ENCODE measurements at places on chromosomes 7 and 10.

DNA sequence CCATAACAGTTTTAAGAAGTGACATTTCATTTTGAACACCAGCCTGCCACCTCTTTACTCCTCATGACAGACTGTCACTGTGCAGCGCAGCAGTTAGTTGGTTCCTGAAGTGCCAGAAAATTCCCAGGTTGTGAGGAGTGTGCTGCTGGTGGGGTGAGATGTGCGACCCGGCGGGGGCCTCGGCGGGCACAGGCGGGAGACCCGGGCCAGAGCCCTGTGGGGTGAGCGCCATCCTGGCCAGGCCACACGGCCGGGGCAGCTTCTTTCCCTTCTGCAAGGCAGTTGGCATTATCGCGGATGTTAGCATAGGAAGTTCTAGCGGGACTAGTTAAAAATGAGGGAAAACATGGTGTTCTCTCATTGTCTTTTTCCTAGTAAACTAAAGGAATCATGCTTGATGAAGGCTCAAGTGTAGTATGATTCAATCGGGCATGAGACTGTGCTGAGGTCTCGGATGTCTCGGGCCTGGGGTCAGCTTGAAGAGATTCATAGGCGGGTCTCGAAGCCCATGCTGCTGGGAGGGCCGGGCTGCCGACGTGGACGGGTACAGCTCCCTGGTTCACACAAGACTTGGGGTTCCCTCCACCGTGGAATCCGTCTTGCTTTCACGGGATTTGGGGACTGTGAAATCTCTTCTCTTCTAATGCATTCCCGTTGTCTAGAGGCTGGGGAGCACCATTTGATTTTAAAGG is 56.1 kb downstream of the MGMT start:
- DNase-seq: no peak

DNA sequence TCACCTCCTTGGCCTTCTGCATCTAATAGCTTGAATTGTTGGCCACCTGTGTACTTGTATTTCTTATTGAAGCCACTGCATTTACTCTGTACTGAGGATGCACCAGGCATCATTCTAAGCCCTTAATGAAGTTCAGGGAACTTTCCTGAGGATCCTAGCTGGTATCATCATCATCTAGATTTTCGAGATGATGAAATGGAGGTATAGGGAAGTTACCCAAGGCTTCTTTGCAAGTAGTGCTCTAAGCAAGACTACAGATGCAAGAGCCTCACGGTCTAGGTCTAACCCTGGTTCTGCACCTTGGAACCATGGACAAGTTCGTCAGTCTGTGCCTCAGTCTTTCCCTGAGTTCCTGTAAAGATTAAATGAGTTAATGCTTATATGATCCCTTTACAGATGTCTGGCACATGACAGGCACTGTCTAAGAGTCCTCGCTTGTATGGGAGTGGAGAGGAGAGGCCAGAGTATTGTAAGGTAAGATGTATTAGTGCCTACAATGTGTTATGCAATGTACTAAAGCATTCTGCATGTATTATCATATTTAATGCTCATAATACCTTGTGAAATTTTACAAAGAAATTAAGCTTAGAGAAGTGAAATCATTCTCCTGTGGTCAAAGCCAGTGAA is 145.1 kb downstream of the KCNMA1 start:
- no peak for DNase-seq

- peak; percentile 16 for DNase-seq
Measured at GRCh38 chr10:124602646-124603365, 141.2 kb downstream of the LHPP start.

DNA sequence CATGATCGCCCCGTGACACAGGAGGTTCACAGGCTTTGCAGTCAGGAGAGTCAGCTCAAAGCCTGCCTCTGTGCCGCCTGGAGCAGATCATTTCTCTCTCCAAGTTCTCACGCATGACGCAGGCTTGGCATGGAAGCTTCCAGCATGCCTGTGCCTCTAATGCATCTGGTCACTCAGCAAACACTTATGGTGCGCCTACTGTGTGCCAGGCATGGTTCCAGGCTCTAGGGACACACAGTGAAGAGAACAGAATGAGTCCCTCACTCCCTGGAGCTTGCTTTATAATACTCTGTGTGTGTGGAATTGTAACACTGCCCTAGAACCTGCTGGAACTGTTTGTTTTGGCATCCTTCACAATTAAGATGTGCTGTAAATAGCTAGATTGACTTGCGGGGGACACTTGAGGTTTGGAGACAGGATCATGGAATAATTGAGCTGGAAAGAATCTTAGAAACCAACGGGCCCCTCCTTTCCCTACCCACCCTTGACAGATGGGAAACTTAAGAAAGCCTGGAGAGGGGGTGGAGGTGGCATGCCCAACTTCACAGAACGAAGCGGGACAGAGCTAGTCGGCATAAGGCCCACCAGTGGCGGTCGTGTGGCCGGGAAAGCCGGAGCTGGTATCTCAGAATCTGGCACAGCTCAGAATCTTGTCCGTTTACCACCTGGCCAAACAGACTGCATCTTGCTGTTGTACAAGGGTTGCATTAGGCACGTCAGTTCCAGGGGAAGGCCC is 4.6 kb upstream of the MYH16 start:
- no peak for DNase-seq

DNA sequence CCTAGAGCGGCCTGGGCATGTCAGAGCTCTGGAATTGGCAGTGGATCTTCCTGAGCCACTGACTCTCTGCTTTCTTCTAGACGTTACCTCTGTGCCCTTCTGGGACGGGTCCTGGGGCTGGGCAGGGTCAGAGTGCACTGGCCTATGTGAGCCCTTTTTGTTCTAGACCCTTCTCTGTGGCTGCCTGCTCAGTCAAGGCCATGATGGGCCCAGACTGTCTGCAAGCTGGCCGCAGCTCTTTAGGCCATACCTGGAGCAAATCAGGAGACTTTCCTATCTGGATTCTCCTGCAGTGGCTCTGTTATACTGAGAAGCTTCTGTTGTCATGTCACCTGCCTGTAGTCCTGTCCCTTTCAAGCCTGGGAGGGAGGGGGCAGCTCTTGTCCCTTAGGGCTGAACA is 70.1 kb downstream of the ADCY1 start:
- DNase-seq: no peak

DNA sequence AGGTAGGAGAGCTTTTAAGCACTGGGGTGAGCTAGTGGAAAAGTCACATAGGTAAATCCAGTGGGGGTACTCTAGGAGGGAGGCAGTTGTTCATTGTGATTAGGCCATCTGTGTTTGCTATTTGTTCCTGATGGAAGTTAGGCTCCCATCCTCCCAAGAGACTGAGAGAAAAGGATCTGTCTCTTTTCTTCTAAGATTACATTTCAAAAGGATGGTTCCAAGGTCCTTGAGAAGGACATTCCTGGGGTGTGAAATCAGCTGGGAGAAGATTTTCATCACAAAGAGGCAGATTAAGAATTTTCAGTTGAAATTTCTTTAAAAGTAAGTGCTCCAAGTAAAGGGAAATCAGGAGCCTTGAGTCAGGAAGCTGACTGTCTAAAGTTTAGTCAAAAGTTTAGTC is 210.8 kb upstream of the CSTF2T start:
- no peak for DNase-seq

GRCh38 chr7:107494884-107495283 is 25.0 kb downstream of the GPR22 start:
- no peak for DNase-seq

- no peak for DNase-seq
Measured at GRCh38 chr7:34057956-34058355, 152.6 kb downstream of the BMPER start.

- no peak for DNase-seq
Measured at GRCh38 chr10:111479966-111480365, 403.1 kb downstream of the ADRA2A start.

GRCh38 chr7:68998136-68998535 is 600.1 kb upstream of the AUTS2 start:
- DNase-seq: no peak

- no peak for DNase-seq
Measured at GRCh38 chr10:16341637-16342036, 95.2 kb upstream of the PTER start.

- no peak for DNase-seq
Measured at GRCh38 chr10:49486009-49486408, 52.9 kb downstream of the ERCC6 start.

- no peak for DNase-seq
Measured at GRCh38 chr10:73060738-73061635, 35.7 kb downstream of the P4HA1 start.

GRCh38 chr10:29150010-29150409 is 138.9 kb upstream of the LYZL1 start:
- no peak for DNase-seq

DNA sequence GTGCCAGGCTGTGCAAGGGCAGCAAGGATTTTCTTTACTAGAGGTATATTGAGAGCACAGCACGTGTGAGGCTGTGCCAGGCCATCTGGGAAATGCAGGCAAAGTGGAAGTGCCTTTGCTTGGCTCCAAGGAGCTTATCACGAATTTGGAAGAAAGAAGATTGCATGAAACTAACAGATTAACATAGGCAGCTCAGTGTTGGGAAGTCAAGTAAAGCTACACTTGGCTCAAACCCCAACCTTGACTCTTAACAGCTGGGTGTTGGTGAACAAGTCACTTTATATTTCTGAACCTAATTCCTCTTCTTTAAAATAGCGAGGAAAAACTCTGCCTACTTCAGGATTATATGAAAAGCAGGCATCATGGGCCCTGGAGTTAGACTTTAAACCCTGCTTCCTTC is 105.2 kb downstream of the PLCE1 start:
- DNase-seq: no peak

DNA sequence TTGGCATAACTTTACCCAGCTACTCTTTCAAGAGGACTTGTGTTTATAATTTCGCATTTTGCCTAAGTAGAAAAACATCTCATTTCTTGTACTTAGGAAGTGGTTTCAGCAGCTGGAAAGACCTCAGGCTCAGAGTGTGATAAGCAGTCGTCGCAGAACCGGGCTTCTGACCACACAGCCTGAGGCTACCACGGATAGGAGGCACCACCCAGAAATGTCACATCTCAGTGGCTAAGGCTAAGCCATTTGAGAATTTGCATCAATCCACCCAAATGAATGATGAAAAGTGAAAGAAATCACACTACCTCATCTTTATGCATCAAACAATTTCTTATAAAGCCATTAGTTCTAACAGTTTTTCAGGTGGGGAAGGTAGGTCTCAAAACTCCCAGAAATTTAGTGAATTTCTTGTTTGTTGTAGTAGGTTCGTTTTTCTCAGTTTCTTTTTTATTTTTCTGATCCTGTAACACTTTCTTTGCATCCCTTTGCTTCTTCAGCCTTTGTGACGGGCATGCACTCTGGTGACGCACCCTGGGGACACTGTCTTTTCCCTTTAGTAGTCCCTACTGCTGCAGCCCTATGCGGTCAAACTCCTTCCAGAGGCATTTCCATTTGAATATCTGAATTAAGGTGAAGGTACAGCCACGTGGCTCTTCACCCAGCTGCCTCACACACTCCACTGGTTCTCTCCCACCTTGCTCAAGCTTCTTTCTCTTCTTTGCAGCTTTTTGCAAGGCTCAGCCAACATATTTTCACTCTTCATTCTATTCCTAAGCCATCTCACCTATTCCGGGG is 68.5 kb downstream of the MAP3K8 start:
- peak; percentile 72 for DNase-seq

- DNase-seq: no peak
Measured at GRCh38 chr10:56181607-56182006, 179.5 kb downstream of the ZWINT start.

DNA sequence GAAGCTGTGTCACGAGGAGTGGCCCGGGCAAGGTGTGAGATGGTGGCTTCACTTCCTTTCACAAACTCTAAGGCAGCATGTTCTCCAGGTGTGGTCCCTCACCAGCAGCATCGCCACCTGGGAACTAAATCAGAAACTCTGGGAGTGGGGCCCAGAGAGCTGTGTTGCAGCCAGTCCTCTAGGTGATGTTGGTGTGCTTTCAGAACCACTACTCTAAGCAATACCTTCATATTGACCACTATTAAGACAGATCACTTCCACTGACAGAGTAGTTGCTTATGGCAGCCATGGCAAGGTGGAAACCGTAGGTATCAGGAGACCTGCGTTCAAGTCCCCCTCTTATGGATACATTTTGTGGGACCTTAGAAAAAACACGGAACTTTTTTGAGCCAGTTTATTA is 495.8 kb upstream of the GALNT17 start:
- no peak for DNase-seq

GRCh38 chr7:101859411-101860106 is 42.1 kb downstream of the CUX1 start:
- DNase-seq: no peak
